ENCODE measurements at places on chromosomes 1 and 21.

DNA sequence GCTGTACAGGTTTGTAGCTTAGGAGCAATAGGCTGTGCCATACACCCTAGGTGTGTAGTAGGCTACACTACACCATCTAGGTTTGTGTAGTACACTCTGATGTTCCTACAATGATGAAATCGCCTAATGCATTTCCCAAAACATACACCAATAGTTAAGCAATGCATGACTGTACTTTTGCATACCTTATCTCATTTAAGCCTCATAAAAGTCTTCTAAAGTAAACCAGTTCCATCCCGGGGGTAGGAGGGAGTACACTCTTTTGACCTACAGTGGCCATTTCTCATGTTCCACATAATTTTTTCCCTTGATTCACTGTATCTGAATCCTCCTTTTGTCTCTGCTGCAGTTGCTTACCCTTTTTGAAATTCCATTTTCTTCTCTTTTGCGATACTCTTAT, 12.2 kb downstream of the TRMT13 start:
- DNase-seq: no peak

DNA sequence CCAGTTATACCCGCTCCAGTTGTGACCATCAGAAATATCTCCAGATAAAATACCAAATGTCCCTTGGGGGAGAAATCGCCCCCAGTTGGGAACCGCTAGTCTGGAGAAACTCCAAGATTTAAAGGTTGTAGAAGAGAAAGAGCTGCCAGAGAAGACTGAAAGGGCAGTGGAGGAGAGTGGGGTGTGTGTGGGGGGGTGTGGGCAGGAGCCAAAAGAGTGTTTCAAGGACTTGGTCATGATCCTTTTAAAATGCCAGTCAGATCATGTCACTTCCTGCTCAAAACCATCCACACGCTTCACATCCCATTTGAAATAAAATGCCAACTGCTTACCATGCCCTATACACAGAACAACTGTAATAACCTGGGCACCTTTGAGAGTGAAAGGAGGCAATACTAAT, 3.4 kb upstream of the HEYL start:
- DNase-seq: peak; percentile 11

DNA sequence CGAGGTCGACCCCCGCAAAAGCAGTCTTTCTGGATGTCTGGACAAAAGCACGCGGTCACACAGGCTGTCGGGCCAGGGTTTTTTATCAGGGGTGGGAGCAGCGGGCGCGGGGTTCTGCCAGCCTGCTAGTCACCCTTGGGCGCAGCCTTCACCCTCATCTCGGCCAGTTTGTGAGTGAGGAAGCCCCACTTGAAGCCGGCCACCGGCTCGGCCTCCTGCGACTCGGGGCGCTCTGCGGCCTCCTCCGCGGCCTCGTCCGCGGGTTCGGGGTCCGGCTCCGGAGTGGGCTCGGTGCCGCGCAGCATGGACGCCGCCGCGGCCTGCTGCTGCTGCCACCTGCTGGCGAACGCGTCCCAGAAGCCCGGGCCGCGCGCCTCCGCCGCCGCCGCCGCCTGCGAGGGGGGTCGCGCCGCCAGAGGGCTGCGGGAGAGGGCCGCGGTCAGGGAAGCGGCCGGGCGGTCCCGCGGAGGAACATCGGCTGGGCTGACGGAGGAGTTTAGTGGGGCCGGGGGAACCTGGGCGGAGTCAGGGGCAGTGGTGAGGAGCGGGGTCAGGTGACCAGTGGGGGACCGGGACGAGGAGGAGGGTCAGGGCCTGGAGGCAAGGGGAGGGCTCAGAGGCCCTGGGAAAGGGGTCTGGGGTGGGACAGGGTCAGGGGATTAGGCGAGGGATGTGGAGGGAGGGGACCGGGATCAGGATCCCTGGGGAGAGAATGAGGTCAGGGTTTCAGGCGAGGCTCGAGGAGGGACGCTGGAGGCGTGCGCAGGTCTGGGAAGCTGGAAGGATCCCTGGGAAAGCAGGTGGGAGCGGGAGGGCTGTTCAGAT, 4.5 kb downstream of the C1orf232 start:
- peak; percentile 56 for DNase-seq

DNA sequence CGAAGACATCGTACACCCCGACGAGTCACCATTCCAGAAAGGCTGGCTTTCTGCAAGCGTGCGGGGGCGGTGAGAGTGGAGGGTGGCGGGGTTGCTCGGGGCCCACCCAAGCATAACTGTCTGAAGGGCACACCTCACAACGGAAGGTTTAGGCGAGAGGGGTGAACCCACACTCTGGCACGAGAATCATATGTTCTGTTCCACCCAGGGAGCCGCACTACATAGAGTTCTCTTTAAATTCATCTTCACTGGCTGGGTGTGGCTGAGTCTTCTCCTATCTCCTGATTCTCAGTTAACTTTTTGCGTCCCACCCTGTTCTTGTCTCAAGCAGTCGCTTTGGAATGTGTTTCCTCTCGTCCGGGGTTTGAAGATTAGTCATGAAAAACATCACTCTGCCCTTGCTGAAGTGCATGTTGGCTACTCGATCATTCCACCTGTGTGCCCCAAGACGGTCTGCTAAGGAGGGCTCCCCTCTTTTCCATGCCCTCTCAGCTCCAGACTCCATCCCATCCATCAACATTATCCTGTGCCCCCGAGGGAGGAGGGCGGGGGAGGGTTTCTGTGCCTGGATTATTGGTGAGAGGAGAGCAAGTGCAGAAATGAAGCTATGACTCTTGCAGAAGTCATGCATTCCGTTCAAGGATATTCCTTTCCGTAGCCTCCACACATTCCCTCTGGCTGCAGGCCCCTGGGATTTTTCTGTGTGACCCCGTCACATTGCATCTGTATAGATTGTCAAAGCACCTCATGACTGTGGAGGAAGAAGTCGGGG, 53.5 kb upstream of the CD34 start:
- DNase-seq: no peak

DNA sequence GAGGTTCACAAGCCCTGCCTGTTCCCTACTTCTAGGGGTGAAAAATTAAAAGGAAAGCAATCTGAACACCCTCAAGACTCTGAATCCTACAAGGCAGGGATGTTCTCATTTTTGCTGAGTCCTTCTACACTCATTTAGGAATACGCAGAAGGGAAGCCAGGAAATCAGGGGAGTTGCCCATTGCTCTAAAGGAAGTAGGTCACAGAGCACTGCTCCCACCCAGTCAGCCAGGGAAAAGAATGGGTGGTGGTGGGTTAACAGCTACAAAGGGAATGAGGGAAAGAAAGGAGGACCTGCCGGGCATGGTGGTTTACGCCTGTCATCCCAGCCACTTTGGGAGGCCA, 2.4 kb upstream of the CTTNBP2NL start:
- DNase-seq: no peak

DNA sequence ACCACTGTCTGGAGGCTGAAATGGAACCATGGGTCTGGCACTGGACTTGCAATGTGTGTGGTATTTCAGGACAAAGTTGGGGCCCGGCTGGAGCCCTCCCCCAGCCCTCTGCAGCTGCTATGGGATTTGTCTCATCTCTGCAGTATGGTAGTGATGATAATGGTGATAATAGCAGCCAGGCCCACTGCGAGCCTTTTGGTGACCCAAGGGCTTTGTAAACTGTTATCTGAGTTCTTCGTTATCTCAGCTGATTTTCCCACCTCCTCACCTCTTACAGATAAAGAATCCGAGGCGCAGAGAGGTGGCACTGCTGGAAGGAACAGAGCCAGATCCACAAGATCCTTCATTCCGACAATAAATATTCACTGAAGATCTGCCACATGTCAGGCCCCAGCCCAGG, 11.7 kb upstream of the WNT4 start:
- no peak for DNase-seq

GRCh38 chr1:84264961-84265360, 36.5 kb upstream of the SAMD13 start:
- no peak for DNase-seq

- DNase-seq: no peak
These were observed 95.2 kb downstream of the PBX1 start for GRCh38 chr1:164654200-164654599.

DNA sequence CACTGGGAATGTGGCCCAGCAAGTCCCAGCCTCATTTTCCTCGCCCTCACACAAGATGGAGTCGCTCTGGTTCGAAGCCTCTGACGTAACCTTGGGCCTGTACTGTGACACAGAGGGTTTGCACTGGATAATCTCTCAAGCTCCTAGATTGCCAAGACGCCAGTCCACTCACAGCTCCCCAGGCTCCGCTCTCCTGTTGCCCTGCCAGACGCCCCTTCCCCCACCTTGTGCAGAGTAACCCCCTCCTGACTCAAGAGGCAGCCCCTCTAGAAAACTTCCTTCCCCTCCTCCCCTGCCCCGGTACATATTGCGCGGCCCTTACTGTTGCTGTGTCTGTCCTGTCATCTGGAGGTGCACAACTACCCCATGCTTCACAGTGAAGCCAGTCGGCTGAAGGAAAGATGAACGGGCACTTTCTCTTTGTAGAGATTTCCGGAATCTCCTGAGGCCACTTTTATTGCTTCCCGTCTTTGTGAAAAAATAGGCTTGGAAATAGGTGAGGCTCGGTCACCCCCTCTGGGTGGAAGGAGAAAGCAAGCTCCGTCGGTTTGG, 981 bp upstream of the KIAA1614 start:
- DNase-seq: no peak

DNA sequence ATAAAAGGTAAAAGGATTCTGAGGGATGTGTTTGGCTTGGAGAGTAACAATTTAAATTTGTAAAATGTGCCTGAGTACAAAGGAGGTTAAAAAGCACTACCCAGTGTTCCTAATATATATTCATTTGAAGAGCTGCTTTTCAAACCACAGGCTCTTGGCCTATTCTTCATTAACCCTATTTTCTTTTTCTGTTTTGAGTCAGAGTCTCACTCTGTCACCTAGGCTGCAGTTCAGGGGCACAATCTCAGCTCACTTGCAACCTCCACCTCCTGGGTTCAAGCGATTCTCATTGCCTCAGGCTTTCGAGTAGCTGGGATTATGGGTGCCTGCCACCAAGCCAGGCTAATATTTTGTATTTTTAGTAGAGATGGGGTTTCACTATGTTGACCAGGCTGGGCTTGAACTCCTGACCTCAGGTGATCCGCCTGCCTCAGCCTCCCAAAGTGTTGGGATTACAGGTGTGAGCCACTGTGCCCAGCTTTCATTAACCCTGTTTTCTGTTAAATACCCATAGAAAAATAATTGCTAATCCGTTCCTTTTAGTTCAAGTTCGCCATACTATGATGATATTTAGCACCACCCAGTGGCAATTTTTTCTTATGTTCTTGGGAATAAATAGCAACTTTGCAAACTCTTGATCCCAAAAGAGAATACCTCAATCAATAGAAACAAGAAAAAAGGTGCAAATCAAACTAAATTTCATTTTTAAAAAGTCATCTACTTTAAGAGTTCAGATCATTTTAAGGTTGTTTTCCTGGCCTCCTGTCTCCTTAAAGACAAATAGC, 30.5 kb downstream of the ZBTB8OS start:
- DNase-seq: no peak

GRCh38 chr1:207051191-207051943, at the start of gene YOD1:
YOD1 (minus strand) TSS chr1:207051208; CDS start chr1:207051030, 178 bp downstream.
- no peak for DNase-seq

DNA sequence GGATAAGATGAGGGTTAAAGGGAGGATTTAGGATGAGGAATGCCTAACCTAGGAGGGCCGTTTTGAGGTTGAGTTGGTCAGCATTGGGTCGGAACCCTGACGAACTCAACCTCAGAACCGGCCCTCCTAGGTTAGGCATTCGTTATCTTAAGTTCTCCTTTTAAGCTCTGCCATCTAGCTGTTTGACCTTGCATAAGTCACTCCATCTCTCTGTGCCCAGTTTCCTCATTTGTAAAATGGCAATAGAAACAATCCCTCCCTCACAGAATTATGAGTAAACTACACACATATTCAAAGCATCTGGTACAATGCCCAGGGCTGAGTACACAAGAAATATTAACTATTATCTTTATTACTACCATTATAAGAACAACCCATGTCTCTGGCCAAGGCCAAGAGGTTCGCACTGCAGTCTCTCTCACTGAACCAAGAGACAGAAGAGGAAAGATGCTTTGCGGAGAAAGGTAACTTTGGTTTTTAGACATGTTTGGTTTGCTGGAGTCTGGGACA, 4.8 kb downstream of the ABCB10 start:
- no peak for DNase-seq

DNA sequence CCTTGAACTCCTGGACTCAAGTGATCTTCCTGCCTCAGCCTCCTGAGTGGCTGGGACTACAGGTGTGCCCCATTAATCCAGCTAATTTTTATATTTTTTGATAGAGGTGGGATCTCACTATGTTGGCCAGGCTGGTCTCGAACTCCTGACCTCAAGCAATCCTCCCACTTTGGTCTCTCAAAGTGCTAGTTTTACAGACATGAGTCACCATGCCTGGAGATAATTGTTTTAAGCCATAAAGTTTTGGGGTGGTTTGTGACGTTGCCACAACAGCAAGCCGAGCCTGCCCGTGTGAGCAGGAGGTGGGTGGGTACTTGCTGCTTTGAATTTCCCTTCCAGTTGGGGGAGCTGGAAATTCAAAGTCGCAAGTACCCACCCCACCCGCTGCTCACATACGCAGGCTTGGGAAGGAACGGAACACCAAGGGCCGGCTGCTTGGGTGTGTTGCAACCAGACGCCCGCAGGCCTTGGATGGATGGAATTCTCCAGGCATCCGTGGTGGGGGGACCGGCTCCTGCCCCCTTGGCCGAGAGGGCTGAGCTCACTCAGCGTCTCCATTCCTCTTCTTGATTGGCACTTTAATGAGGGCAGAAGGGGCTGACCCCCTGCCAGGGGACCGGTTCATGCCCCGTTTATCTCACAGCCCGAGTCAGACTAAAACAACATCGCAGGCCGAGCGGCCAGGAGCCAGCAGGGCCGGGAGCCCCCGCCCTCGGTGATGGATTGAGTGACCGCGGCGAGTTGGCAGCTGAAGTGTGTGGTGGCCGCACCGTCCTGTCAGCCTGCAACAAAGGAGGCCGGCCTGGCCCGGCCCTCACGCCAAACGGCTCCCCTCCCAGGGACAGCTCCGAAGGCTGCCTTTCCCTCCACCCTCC, 78.1 kb downstream of the DHRS3 start:
- DNase-seq: peak; percentile 39

GRCh38 chr1:39170731-39171667, 33.5 kb upstream of the MACF1 start:
- DNase-seq: no peak

DNA sequence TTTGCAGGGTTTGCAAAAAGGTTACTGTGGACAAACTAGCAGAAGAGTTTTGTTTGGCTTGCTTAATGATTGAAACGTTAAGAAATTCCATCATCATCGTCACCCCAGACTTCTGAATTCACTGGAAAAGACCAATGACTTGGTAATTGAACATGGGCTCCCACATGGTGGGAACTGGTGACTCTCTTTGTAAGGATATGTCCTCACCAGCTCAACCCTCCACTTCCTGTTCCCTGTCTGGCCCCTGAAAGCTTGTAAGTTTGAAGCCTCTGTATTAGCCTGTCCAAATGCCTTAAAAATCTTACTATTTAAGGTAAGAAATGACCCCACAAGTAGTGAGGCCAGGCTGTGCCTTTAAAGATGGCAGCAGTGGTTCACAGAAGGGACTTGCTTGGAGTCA, 9.7 kb downstream of the SYT6 start:
- no peak for DNase-seq
